ENCODE measurements at places on chromosomes 7 and 10.

DNA sequence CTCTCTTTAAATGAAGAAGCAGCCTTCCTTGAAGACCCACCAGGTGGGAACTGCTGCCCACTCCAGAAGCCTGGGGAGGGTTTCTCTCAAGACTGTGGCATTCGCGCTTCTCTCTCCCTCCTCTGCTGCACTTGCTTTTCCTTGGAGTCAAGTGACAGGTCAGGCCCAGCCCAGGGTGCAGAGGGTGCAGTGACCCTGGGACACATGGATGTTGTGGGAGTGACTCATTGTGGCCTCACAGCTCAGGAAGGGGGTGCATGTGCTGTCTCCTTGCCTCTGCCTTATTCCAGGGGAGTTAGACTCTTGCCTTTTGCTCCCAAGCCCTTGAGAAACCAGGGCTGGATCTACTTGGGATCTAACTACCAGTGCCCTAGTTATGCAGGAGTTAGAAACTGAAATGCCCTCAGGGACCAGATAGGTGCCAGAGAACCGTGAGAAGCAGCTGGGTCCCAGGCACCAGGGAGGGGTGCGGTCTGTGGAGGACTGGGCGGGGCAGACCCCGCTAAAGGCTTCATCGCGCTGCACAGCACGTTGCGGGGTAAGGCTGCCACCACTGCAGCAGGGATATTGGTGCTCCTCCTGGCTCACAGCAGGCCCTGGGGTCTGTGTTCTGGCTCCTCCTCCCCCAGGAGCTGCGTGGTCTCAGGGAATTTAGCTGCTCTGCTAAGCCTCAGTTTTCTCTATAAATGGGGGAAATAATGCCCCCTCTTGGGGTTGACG is 11.4 kb downstream of the FAM241B start:
- DNase-seq = no peak

DNA sequence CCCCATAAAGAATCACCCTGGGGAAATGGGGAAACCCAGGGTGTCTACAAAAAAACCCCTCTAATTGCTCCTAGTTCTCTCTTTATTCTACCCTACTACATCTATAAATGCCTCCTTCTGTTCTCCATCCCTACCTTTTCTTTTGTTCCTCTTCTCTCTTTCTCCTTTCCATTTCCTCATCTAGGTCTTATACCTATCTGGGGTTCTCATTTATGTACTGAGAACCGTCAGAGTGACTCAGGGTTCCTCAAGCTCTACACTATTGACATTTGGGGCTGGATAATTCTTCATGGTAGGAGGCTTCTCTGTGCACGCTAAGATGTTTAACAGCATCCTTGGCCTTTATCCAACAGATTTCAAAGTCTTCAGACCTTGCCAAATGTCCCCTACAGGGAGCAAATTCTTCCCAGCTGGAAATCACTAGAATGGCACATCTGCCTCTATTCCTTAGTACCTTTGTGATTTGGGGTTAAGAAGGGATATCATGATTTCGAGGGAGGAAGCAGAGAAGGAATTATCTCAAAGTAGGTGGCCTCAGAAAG is 137.4 kb upstream of the PTN start:
- no peak for DNase-seq

GRCh38 chr7:35253710-35254495 is at the start of gene TBX20:
Gene TBX20 (minus strand): TSS chr7:35254100. CDS start chr7:35253620, 480 bp downstream.
- DNase-seq = no peak

- no peak for DNase-seq
Measured at GRCh38 chr10:7045891-7046599, 364.8 kb downstream of the SFMBT2 start.

DNA sequence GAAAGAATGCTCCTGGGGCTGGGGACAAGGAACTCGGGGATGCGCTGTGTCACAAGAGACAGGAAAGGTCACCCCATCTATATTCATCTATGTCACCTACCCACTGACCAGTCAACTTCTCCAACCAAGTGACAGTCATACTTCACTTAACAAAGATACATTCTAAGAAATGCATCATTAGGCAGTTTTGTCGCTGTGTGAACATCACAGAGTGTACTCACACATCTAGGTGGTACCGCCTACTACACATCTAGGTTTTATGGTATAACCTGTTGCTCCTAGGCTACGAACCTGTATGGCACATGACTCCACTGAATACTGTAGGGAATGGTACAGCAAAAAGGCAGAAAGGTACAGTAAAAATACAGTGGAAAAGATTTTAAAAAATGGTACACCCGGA is 3.8 kb upstream of the ADAM12 start:
- DNase-seq = no peak

- DNase-seq = no peak
Measured at GRCh38 chr7:139708541-139708940, 69.3 kb downstream of the HIPK2 start.

GRCh38 chr10:58299580-58299979 is 30.6 kb downstream of the CISD1 start:
- no peak for DNase-seq

GRCh38 chr7:114086537-114086913 is 167.7 kb upstream of the PPP1R3A start:
- DNase-seq = no peak

- no peak for DNase-seq
Measured at GRCh38 chr10:3294919-3295581, 122.5 kb upstream of the PITRM1 start.

- DNase-seq = no peak
Measured at GRCh38 chr7:103932389-103932788, 57.1 kb downstream of the RELN start.

Data from AG09309 (cell line).